Naive thymus-derived CD8-positive, alpha-beta T cell (primary cell): ENCODE measurements at places on chromosomes 12 and 14. TPM values are rescaled to one million over a fixed set of nuclear protein-coding genes. Genes with fewer than 3 reads are reported as not detected.

GRCh38 chr14:95784137-95784536, 70.2 kb upstream of the TCL1A start:
- DNase-seq, result no peak

- DNase-seq, result peak; percentile 28
These were observed 73.1 kb downstream of the ZFP36L1 start for GRCh38 chr14:68719634-68720384.

DNA sequence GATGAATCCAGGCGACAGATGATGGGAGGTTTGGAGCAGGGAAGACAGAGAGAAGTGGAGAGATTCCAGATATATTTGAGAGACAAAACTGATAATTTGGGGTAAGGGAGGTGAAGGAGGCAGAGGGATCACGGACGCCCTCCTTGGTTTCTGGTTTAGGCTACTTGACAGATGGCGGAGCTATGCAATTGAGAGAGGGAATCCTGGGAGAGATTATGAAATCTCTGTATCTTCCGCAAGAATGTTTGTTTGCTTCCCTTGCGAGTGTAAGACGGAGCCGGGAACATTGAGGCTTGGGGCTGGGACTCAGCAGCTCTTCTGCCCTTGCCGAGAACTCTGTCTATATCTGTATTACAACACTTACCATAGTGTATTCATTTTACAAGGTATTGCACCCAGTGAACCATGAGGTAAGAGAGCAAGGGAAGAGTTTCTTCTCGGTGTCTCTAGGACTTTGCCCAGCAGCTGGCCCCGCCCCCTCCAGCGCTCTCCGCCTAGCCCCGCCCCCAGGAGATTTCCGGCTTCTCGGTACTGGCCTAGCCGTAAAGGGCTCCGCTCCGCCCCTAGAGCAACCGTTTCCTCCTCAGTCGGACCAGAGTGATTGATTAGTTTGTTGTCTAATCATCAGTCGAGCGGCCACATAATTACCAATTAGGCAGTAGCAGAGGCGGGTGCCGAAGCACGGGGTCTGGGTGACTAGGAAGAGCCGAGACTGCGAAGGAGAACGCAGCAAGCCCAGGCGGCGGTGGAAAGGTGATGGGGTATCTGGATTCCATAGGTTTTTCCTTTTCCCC, at the start of gene PRR13:
TSS of gene PRR13 (plus strand) at position 695 of the 794 bp plus-strand sequence. CDS start 981 bp downstream, outside the sequence.
- peak; percentile 97 for DNase-seq

- peak; percentile 62 for DNase-seq
These were observed 760 bp downstream of the ACTN1 start for GRCh38 chr14:68978172-68978911.

- DNase-seq, result no peak
These were observed 30.7 kb downstream of the ISCA2 start for GRCh38 chr14:74524076-74524811.

The SLC6A13 gene
- polyA plus RNA-seq, result not detected

DNA sequence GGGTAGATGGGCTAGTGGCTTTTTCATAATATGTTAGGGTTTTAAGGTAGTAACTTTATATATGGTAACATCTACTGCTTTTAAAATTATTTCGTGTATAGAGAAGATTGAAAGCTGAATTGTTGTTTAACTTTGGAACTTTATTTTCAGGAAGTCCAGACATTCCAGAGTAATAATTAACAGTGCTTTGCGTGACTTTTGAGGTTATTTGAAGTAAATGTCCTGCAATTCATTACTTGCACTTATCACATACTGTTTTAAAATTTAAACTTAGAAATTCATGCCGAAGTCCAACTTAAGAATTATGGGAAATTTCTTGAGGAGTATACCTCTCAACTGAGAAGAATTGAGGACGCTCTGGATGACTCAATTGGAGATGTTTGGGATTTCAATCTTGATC, 3.3 kb downstream of the WASHC4 start:
- DNase-seq, result no peak

The CYP27B1 gene
- not detected for polyA plus RNA-seq

GRCh38 chr14:101713621-101714349, 47.7 kb upstream of the PPP2R5C start:
- DNase-seq, result no peak

- no peak for DNase-seq
These were observed 65.0 kb downstream of the CDK17 start for GRCh38 chr12:96335270-96335669.

GRCh38 chr14:23055621-23056144, 1.6 kb downstream of the CDH24 start:
- DNase-seq, result no peak

The STON2 gene
- polyA plus RNA-seq, result not detected

The PTPRO gene
- polyA plus RNA-seq, result 0.56 TPM

DNA sequence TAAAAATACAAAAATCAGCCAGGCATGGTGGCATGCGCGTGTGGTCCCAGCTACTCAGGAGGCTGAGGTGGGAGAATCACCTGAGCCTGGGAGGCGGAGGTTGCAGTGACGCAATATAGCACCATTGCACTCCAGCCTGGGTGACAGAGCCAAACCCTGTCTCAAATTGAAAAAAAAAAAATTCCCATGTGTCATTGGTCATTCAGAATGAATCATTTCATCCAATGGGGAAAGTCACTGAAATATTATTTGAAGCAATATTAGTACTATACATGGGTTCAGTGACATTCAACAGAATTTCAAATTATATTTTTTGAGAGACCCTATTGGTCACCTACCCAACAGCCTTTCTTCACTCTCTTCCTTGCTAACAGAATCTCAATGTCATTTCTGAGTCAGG, 276.1 kb downstream of the ITPR2 start:
- no peak for DNase-seq

- DNase-seq, result no peak
These were observed 103.9 kb upstream of the TMEM132C start for GRCh38 chr12:128163086-128163485.

DNA sequence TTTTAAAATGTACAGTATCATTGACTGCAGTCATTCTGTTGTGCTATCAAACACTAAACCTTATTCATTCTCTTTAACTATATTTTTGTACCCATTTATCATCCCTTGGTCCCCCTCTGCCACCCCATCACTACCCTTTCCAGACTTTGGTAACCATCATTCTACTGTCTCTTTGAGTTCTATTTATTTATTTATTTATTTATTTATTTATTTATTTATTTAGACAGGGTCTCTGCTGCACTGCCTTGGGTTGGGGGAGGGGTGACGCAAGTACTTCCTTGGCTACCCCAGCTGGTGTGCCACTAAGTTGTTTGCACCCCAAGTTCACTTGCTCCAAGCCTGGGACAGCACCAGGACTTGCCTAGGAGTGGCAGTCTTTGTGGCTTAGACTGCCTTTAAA, 427.8 kb upstream of the NOVA1 start:
- no peak for DNase-seq

- DNase-seq, result no peak
These were observed 11.0 kb downstream of the TPH2 start for GRCh38 chr12:71949646-71950045.

The SPX gene
- polyA plus RNA-seq, result not detected

The ADAMTS20 gene
- polyA plus RNA-seq, result not detected

GRCh38 chr12:108807996-108808769, 49.2 kb downstream of the SSH1 start:
- no peak for DNase-seq
